ENCODE measurements at places on chromosomes 1 and 21. TPM values are rescaled to one million over a fixed set of nuclear protein-coding genes. Genes with fewer than 3 reads are reported as not detected.
A peak's percentile ranks its signal among the peaks of the same experiment; 100 is the strongest.

- no peak for DNase-seq
Measured at GRCh38 chr1:7690496-7691182, 80.5 kb upstream of the VAMP3 start.

GRCh38 chr1:149844650-149845255, 54.6 kb upstream of the BOLA1 start:
- no peak for DNase-seq

DNA sequence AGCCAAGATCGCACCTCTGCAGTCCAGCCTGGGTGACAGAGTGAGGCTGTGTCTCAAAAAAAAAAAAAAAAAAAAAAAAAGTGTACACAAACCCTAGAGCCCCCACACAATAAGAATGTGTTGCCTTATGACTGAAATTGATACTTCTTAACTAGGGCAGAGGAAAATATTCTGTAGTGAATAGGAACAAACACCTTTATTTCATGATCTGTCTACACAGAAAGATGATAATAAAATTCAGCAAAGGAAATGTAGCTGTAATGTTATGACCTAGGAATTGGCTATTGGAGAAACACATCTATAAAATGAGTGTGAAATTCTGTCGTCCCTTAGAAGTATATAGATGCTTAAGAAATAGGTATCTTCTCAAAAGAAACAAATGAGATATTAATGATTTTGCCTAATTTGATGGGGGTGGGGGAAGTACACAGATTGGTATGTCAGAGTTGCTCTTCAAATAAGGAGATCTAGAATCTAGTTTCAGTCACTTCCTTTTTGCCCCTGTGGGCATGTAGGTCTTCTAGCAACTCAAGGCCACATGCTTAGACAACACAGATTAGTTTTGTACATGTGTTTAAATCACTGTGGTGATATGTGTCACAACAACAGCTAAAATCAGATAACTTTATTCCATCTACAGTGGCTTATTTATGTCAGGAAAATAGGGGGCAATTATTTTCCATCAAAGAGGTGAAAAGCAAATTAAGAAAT, 10.7 kb upstream of the GPR25 start:
- DNase-seq, result no peak

Gene RGL1
- 5.9 TPM for total RNA-seq

DNA sequence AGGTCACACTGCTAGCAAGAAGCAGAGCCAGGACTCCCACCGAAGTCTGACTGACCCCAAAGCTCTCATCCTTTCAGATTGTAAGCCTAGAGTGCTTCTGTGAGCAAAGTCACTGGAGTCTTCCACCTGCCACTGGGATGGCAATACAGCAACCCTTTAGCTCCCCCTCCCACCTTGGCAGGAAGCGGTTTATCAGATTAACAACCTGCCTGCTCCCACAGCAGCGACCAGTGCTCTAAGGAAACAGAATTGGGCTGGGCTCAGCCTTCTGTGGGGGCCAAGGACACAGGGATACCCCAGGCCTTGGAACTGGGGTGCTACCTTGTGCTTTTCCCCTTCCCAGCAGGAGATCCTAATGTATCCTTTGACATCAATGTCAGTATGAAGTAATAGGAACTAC, 76.0 kb downstream of the GFI1 start:
- no peak for DNase-seq

GRCh38 chr1:88462488-88463261, 221.4 kb upstream of the PKN2 start:
- no peak for DNase-seq

Gene LY9
- total RNA-seq, result 0.18 TPM

GRCh38 chr1:161973924-161974845, 49.5 kb downstream of the OLFML2B start:
- peak; percentile 72 for DNase-seq
